ENCODE measurements at places on chromosomes 5 and 9.

DNA sequence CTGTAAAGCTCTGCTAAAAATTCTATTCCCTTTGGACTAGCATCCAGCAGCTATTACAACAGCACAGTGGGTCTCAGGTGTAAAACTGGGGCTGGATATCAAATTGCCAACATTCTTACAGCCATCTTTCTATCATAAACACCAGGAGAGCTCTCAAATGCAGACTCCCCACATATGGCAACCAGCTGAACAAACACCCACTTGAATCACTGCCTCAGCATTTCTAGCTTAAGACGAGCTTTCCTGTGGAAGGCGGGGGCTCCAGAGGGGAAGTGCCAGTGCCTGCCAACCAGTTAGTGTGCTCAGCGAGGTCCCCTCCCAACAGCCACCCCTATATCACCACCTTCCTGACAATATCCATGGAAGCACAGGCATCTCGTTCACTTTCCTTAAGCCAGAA lies 62.2 kb downstream of the IPPK start:
- no peak for DNase-seq

DNA sequence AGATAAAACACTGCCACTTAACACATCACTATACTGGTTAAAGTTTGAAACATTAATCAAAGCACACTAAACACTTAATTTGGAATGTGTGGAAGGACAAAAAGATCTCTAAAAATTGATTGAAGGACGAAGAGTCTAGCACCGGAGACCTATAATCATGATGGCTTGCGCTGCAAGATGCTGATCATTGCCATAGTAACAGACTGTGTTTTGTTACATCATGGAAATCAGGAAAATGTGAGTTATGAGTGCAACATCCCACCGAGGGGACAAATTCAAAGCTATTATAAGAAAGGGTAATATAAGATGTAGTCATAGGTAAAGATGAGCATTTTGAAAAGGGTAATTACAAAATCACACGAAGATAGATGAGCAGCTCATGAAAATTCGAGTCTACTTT lies 278.8 kb upstream of the CTNND2 start:
- DNase-seq, result no peak

GRCh38 chr5:126487596-126487995 lies 64.4 kb downstream of the GRAMD2B start:
- no peak for DNase-seq

DNA sequence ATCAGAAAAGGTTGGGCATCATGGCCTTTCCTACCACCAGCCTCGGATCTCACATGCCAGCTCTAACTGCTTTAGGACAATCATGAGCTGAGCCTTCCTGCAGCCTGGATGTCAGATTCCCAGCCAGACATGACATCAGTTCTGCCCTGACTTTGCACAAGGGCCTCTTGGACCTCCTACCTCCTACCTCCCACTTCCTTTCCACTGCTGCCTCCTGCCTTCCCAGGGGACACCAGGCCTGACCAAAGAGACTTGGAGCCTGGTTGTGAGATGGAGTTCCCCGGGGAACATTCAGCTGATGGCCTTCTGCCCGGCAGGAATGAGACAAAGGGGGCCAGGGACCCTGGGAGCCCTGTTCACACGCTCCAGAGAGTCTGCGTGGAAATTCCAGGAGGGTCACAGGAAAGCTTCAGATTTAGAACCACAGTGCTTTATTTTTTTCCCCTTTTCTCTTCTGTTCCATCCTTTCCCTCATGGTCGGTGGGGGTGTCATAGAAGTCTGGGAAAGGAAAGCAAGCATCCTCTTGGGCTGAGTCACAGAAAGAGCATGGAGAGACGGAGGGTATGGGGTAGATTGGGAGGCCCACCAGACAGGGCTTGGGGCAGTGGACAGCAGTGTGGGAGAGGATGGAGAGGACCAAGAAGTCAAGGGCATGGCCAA lies 35.4 kb upstream of the IL17B start:
- DNase-seq, result no peak

DNA sequence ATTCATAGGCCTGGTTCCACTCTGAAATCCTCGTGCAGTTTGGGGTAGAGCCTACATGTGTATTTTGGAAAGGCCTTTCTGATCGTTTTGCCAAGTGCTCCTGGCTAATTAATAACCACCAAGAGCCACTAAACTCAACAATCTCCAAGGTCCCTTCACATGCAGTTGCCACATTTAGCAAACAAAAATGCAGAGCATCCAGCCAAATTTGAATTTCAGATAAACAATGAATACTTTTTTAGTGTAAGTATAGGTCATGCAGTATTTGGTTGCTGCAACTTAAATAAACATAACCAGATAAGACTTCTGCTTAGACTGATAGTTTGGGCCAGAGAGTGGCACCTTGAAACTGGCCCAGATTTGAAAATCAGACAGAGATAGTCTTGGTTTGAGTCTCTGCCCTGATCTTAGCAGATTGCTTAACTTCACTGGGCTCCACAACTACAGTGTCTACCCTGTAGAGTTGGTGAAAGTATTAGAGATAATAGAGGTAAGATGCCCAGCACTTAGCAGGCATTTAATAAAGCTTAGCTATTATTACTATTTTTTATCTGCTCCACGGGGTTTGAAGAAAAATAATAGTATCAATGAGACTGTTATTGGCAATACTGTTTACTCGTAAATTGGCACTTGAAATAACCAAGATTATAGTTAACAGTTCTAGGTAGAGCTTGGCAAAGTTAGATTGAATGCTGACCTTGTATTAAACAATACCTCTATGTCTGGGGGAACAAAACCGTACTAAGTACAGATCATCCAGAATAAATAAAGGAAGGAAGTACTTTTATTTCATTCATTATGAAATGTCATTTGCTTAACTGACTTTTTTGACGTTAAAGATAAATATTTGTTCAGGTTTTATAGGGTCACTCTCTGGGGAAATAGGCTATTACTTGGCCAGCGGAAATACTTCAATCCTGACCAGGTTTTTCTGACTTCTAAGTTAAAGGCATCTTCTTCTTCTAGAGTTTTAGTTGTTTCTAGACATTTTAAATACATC lies 274.8 kb downstream of the DOCK8 start:
- DNase-seq, result no peak

DNA sequence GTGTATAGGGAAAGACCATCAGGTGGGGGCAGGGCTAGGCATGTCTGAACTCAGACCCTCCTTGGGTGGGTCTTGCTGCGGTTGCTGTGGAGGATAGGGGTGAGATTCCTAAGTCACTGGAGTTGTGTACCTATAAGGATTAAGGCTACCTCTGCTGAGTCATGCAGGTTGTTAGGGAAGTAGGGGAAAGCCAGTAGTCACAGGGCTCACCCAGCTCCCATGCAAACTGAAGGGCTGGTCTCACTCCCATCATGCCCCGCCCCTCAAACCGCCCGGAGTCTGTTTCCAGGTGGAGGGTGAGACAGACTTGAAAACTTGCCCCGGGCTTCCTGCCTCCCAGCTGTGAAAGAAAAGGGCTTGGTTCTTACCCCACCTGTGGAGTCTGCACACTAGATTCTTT lies 161.8 kb downstream of the CAVIN4 start:
- DNase-seq, result no peak

- DNase-seq, result no peak
Measured at GRCh38 chr9:76403352-76403751, 9.1 kb upstream of the RFK start.

DNA sequence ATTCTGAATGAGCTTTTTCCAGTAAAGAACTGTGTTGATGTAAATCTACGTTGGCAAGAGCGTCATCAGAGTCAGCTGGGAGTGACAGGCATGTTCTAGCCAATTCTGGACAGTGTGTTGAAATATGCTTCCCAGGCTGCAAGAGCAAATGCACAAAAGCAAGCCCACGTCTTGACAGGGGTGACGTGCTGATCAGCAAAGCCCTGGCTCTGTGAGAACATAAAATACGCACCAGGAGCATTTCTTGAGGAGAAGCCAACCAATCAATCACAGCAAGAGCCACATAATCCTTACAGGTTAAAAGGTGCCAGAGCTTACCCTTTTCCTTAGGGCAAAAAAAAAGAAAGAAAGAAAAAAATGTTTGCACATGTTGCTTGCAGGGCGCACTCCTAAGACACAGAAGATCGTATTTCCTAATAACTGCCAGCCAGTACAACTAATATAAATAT lies 148.1 kb downstream of the PDE4D start:
- no peak for DNase-seq

DNA sequence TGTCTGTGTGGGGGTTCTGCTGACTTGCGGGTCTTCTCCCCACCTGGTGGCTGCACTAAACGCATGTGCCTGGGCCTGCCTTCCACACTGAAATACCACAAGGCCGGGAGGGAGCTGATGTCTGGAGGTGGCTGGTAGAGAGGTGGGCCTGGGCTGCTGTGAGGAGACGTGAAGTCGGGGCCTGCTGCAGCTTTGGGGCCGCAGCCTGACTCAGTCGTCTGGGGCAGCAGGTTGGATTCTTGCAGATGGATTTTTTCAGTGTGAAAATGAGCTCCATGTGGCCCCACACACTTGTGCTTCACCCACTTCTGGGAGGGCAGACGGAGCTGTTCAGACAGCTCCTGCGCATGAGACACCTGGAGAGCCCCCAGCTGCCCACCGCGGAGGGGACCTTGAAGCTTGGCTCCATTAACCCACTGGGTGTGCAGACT lies 29.3 kb downstream of the COL5A1 start:
- no peak for DNase-seq

- no peak for DNase-seq
Measured at GRCh38 chr9:137759649-137760321, 117.8 kb upstream of the CACNA1B start.

DNA sequence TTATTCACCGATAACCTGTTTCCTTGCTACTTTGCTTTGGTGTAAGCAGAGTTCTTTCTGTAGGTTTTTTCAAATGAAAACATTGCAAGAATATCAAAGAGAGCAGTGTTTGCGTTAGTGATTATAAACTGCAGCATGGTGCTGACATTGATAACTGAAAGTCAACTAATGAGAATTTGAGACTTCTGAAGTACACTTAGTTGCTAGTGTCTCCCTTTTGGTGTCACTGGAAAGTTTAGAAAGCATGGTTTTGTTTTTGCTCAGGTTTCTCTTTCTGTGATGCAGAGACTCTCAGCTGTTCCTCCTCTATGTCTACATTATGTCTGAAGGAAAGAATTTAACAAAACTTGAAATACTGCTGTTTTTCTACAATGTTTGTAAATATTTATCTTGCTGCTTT lies 80.2 kb upstream of the ZNF169 start:
- no peak for DNase-seq

- no peak for DNase-seq
Measured at GRCh38 chr9:116450378-116451139, 236.5 kb upstream of the TRIM32 start.

DNA sequence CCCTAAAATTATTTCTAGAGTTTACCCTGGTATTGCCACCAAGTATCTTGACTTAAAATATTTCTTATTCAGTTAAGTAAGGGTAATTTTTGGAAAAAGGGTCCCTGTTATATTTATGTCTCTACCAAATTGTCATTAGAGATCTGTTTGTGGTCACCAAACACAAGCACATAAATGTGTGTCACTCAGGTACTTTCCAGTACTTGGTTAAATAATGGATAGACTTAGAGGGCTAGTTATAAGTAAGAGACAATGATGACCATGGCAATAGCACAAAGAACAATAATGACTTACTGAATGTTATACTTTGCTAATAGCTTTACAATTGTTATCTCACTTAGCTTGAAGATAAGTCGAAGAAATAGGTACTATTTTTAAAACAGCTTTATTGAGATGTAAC lies 9.0 kb downstream of the ADAMTS16 start:
- no peak for DNase-seq

- DNase-seq, result no peak
Measured at GRCh38 chr5:35026280-35026840, 21.4 kb downstream of the AGXT2 start.

DNA sequence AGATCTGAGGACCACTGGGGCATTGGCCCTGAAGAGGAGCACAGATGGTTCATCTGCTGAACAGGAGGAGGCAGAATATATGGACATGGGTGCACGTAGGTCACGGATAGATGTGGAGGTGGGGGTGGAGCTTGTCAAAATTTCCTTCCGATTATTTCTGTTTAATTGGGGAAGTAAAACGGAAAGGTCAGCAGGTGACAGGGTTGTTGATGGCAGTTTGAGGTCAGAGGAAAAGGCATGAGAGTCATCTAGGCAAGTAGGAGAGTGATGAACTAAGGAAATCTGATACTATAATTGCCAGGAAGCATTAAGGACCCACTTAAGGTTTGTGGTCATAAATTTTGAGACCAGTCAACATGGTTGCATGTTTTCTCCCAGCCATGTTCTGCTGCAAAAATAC lies 8.4 kb upstream of the FAM81B start:
- no peak for DNase-seq

DNA sequence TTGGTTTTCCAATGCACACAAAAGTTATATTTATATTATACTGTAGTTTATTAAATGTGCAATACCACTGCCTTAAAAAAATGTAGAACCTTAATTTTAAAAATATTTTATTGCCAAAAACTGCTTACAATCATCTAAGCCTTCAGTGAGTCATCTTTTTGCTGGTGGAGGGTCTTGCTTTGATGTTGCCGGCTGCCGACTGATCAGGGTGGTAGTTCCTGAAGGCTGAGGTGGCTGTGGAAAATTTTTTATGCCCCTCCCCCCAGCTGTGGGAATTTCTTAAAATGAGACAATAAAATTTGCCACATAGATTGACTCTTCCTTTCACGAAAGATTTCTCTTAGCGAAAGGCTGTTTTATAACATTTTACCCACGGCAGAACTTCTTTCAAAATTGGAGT lies 75.9 kb upstream of the SLC25A51 start:
- no peak for DNase-seq

DNA sequence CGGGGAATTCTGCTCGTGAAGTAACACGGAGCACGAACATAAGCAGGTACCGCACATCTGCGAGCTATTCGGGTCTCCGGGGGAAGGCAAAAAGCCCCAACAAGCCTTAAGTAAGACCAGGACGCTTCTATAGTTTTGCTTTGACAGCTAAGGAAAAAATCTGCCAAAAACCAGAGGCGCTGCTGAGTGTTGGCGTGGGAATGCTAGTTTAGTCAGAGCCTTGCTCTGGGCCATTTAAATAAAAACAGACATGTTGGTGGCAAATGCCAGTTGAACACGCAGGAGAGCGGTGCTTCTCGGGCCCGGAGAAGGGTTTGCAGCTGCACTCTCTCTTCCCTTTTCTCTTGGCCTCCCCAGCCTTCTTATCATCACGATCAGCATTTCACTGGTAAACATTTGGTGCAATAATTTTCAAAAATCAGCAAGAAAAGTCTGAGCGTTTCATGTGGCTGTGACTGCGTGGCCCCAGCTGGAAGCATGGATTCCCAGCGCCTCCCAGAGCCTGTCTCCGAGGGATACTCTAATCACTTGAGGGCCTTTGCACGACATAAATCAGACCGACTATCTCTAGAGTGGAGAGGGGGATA lies 6.4 kb upstream of the NOTCH1 start:
- DNase-seq, result peak; percentile 40

GRCh38 chr9:86242071-86242470 lies 17.4 kb downstream of the C9orf153 start:
- DNase-seq, result no peak

DNA sequence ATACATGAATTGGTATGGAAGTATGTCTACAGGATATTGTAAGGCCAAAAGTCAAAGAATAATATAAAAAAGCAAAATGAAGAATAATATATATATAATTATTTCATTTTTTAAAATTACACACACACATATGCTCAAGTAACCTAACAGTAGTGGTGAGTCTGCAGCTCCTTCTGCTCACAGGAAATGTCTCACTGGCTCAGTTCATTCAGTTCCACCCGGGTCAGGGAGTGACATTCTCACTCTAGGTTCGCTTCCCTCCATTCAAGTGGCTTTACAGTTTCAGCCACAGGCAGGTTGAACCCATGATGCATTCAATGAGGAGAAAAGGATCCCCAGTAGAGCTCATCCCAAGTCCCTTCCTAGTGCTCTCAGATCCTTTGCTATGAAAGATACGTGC lies 90.8 kb downstream of the SUSD1 start:
- DNase-seq, result no peak

- no peak for DNase-seq
Measured at GRCh38 chr5:126358525-126358924, 64.7 kb upstream of the GRAMD2B start.

All from WERI-Rb-1 (cell line).